Stimulated activated CD8-positive, alpha-beta memory T cell treated with anti-CD3 and anti-CD28 coated beads, Interleukin-2, amount 100 ng/mL, for 48 hours (primary cell): ENCODE measurements at places on chromosomes 2 and 18.

- no peak for DNase-seq
Observed at GRCh38 chr18:48354746-48355260, 54.4 kb downstream of the ZBTB7C start.

DNA sequence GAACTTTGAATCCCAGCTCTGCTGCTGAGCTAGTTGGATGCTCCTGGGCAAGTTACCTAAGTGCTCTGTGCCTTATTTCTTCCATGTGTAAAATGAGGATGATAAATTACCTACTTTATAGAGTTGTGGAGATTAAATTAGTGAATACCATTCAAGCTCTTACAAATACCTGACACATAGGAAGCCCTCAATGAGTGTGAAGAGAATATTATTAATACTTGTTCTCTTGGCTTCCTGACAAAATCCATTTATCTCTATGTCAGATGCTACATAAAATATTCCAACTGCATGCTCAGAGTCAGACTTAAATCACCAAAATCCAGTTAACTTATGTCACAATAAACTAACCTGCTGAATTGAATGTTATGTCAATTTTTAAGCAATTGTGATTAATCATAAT, 42.9 kb upstream of the CCBE1 start:
- DNase-seq = no peak

DNA sequence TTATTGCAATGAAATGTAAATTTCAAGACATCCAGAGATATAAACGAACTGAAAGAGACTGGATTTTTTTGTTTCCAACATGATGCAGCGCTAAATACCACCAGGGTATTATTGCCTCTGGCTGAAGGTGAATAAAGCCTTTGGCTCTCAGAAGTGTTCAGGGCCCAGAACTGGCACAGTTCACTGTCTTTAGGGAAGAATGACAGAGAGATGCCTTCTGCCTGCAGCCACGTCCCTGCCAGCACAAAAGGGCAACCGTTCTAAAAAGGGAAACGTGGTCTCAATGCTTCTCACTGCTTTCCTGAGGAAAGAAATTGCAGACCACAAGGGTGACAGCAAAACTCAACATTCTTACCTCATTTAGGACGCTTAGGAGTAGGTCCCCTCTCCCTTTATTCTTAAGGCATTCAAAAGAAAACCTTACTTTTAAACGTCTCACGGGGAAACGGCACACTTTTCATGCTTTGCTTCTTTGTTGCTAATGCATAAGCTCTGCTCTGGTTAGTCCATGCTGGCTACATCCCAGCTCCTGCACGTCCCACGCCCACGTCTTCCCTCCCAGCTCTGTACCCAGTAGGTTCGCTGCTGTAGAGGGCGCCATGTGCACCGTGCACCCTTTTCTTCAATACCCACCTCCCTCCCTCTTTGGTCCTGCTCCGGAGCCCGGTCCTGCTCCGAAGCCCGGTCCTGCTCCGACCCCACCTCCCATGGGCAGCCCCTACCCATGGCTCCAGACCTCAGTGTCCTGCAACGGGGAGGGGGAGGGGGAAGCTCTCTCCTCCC, 171.0 kb downstream of the HRH4 start:
- no peak for DNase-seq

GRCh38 chr2:106012001-106012590, 182.0 kb downstream of the UXS1 start:
- DNase-seq = no peak

GRCh38 chr2:235050980-235051351, 99.1 kb downstream of the SH3BP4 start:
- DNase-seq = no peak

GRCh38 chr18:457140-457519, 43.4 kb downstream of the COLEC12 start:
- no peak for DNase-seq

DNA sequence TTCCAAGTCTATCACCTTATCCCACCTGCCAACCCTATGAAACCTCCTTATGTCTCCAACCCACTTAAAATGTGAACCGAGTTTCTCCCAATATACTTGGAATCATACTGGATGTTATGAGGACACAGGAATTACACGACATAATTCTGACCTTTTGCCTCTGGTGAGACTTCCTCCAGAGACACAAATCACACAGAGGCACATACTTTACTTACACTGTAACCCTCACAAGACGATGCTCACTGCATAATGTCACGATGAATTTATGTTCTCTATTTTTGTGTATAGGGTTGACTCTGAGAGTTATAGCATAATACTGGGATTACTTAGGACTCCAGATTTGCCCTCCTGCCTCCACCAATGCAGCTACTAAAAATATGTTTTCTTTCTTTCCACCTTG, 28.0 kb upstream of the SETBP1 start:
- DNase-seq = no peak

DNA sequence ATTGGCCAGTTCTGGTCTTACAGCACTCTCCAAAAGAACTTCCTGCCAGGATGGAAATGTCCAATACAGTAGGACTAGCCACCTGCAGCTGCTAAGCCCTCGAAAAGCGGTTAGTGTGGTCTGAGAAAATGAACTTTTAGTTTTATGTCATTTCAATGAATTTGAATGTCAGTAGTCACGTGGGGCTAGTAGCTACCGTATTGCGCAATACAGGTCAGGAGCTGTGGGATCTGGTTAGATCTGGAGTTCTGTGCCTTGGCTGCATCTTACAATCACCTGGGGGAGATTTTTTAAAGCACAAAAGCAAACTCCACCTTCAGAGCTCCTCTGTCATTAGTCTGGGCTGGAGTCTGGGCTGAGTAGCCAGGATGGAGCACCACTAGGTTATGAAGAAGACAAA, 35.9 kb downstream of the C1QL2 start:
- DNase-seq = no peak

DNA sequence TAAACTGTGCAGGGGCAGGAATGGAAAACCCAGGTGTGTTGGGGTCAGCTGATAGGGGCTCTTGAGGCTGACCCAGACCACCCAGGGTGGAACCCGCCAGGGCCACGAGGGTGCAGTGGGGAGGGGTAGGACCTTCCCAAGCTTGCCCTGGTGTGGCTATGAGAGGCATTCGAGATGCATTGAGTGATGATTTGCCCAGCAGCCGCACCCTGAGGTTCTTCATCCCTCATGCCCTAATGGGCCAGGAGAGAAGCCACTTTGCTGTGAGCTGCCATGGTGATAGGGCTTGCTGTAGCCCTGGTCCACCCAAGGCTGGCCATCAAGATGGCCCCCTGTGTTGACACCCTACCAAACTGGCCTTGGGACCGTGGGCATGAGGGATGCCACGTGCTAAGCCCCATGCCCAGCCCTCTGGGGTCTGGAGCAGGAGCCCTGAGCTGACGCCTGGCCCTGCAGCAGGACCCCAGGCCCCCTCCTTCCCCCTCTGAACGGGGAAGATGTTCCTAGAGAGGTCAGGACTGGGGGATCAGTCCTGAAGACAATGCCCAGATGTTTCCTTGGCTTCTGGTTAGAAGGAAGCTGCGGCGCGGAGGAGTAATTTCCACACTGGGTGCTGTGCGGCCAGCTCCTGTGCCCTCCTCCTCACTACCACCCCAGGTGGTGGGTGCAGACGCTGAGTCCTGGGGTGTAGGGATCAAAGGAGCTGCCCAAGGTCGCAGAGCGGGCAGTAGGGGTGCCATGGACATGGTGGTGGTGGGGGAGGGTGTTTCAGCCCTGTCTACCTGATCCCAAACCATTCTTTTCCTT, 122.5 kb upstream of the HDAC4 start:
- no peak for DNase-seq

- no peak for DNase-seq
Observed at GRCh38 chr2:65481961-65482360, 49.6 kb upstream of the SPRED2 start.

DNA sequence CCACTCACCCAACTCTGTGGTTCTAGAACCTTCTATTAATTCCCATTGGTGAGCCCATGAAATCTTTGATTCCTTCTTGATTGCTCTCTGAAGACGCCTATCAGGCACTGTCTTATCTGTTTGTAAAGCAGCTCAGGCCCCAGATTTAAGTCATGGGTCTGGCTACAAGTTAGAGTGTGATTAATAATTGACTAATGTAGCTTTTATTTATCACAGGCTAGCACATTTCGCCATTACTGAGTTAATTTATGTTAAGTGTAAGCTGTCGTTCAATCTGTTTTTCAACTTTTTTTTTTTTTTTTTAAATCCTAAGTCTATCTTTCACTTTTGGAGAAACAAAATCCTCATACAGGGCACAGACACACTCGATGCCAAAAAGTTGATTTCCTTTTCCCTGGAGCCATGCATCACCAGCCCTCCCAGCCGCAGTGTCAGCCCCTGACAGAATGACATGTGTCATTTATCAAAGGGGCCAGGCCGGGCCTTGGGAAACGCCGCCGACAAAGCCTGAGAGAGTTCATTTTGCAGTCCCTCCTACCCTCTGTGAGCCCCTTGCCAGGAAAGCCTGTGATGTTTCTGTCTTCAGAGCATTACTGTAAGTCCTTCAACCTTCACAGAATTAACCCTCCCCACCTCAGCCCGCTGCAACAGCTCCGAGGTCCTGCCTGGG, 15.8 kb downstream of the TSHZ1 start:
- DNase-seq = no peak

GRCh38 chr2:116490511-116491145, 1323.9 kb upstream of the DDX18 start:
- no peak for DNase-seq

- no peak for DNase-seq
Observed at GRCh38 chr18:1487457-1487856, 582.8 kb downstream of the ADCYAP1 start.

GRCh38 chr2:41145066-41145465, 693.2 kb upstream of the SLC8A1 start:
- no peak for DNase-seq

DNA sequence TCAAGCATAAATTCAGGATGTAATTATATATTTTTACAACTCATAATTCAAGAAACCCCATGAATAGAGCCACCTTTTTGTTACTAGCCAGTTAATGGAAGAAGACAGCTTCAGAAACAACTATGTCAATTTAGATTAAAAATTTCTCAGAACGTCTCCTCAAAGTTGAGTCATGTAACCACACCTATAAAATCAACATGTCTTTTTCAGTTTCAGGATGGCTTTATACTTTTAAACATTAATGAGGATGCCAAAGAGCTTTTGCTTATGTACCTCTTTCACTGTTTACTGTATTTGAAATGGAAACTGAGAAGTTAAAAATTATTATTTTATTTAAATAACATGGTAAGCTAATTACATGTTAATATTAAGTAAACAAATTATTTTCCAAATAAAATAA, 280.1 kb downstream of the PTH2R start:
- no peak for DNase-seq

- no peak for DNase-seq
Observed at GRCh38 chr2:203498161-203498560, 36.9 kb downstream of the RAPH1 start.

DNA sequence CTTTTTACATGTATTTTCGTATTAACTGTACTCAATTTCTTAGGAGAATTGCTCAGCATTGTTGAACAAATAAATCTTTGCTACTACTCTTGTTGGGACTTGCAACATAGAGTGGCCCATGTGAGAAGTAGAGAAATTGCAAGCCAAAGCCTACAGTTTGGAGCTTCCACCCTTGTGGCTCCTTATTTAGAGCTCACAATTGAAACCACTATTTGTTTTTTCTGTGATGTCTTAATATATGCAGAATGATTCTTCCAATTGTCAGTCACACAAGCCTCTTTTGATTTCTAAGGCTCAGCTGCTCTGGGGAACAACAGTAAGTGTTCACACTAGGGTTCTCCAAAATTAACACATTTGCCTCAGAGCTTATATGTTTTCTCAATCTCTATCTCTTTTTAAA, 60.2 kb upstream of the GALNT13 start:
- DNase-seq = no peak

DNA sequence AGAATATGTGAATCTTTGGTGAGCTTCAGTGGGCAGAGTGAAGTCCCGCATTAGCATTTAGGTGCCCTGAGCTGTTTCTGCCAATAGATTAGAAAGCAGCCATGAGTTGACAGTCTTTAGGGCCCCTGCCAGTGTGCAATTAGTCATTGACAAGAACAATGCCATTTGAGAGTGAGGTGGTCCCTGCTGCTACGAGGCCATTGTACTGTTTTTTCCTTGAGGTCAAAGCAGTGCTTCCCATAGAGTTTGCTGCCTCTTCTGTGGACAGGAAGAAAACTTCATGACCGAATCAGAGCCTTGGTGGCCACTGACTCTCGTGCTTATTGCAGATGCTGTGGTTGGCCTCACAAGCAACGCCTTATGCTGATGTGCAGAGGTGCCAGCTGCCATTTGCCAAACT, 102.7 kb downstream of the SH3BP4 start:
- no peak for DNase-seq

DNA sequence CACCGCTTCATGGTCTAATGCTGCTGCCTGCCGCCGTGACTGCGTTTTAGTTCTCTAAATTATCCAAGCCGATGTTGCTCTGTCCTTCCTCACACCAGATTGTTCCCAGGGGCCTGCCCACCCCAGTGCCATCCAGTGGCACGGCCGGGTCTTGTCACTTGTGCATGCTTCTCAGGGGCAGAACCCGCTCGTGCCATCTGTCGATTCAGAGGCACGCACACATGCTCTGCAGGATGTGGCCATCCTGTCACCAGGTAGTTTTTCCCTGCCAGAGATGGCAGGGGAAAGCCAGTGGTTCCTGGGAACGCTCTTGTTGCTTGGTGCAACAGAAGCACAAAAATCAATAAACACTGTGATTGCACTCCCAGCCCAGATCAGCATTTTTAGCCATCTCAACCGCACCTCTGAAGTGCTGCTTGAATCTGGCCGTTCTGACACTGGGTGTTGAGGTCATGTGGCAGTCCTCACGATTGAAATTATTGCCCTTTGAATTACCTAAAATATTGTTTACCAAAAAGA, 119.6 kb upstream of the BOD1L2 start:
- no peak for DNase-seq

- peak; percentile 26 for DNase-seq
Observed at GRCh38 chr18:73842795-73843394, 304.7 kb downstream of the FBXO15 start.

DNA sequence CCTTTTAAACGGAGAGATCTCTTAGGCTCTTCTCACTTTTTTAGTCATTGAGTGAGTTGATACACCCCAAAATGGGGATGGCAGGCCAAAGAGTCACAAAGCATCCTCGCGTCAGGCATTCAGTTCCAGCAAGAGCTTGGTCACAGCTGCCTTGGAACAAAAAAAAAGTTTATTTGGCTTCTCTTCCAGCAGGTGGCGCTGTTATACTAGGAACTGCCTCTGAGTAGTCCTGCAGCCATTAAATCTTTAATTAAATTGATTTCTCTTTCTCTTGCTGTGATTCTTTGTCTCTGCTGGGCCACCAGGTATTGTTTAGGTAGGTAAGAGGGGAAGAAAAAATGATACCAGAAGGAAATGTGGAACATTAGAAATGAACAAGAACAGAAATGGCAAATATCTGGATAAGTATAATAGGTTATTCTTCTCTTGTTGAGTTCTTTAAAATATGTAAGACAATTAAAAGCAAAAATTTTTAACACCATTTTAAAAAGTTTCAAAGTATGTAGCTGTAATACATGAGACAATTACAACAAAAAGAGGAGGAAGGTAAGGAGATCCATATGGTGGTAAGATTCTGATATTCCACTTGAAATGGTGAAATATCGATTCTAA, 175.1 kb downstream of the GALNT1 start:
- DNase-seq = peak; percentile 17
